Skeletal muscle cell (primary cell): ENCODE measurements at places on chromosomes 6 and 20.
A peak's percentile ranks its signal among the peaks of the same experiment; 100 is the strongest.

GRCh38 chr6:107728564-107728897, 95.6 kb downstream of the SCML4 start:
- no peak for DNase-seq

GRCh38 chr6:151034825-151035781, 169.6 kb downstream of the MTHFD1L start:
- DNase-seq = no peak

DNA sequence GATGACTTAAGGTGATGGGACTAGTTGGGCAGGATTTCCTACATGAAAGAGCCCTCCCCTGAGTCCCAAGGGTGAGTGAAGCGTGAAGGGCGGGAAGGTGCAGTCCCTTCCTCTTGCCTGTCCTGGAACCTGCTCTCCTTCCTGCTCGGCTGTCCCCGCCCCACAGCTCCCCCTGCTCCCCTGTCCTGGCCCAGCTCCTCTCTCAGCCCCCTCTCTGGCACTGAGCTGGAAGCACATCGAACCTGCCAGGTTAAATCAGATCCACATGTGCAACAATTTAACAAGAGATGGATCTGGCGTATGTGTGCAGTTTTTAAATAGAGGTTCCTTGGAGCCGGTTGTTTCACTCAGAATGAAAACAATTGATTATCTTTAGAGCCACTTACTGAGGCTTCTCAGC, 95.0 kb downstream of the LRFN2 start:
- no peak for DNase-seq

DNA sequence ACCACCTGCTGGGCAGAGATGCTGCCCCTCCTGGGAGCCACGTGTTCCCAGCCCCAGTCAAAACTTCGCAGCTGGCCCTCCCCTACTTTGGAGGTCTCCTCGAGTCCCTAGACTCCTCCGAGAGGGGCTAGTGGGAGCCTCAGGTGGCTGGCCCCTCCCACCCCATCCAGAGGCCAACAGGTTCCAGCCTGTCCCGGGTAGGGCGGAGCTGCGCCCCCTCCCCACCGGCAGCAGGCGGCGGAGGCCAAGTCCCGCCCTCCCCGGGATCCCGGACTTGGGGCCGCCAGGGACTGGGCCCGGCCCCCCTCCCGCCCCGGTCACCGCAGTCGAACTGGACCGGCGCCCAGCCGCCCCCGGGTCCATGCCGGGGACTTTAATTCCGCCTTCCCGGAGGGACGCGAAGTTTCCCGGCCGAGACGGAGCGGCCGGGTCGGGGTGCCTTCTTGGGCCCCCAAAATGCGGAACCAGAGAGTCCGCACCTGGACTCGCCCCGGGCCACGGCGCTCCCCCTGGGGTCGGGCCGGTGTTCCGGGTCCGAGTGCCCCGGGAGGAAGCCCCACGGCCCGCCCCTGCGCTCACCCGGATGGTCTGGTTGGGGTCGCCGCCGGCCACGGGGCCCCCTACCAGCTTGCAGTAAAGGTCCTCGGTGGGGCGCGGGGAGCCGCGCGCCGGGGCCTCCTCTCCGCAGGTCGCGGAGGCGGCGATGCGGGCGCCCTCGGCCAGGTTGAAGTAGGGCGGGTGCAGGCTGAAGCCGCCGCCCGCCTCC, 559 bp downstream of the LAMA5 start:
- DNase-seq = no peak

DNA sequence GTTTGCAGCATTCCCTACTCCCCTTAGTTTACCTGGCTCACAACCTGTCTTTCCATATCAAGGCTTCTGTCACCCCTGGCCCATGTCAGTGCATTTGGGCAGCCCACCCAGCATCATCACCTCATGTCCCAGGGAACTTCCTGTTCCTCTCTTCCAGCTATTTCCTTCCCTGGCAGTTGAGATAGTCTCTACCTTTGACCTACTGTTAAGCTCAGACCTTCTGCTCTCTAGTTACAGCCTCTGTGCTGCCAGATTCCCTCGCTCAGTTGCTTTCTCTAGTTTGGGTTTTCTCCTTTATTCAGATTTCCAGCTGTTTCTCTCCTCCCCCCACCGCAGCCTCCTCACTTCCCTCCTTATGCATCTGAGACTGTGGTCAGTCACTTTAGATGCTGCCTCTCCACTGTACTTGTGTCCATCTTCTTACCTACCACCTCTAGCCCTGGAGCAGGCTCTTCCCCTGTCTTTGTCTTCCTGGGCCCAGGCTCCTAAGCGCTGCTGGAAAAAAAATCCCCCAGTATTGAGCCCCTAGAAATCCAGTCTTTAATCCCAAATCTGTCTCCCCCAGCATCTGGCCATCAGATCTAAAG, 16.3 kb downstream of the PTPN1 start:
- DNase-seq = no peak

DNA sequence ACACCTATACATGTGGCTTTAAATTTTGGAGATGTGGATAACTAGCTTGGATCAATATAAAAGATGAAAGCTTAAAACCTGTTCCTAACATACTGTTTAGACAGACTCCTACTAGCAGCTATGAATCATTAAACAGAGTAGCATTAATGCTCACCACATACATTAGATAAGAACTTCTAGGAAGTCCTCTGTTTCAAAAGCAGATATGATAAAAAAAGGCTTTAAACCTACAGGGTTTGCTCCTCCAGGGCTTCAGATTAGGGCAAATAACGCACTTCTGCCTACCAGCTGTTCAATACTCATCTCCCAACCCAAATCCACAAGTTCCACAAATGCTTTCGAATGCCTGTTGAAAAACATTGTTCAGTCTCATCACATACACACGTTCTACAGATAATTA, 1.5 kb downstream of the REPS1 start:
- no peak for DNase-seq

- DNase-seq = peak; percentile 79
Observed at GRCh38 chr6:31143148-31143547, 4.3 kb upstream of the PSORS1C2 start.

DNA sequence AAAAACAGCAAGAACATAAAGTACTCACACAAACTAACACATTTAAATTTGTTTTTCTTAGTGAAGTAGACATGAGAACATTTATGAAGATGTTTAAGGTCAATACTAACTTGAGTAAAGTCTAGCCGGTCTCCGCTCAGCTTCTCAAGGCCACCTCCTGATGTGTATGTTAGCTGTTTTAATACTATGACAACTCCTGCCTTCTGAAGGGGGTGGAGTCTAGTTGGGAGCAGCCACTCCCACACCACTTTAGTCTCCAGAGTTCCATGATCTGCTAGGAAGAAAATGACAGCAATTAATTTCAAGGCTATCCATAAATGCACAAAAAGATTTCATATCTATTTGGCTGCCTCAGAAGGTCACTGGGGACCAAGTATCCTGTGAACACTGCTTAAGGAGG, at the start of gene GSTA3:
GSTA3 (minus strand) TSS at position 168 of the 400 bp plus-strand sequence. CDS start 3,864 bp downstream, outside the sequence.
- no peak for DNase-seq
